ENCODE measurements at places on chromosomes 2 and 18. TPM values are rescaled to one million over a fixed set of nuclear protein-coding genes. Genes with fewer than 3 reads are reported as not detected.

RPRM gene
- total RNA-seq = not detected

CHRND gene
- not detected for total RNA-seq

ZBTB7C gene
- total RNA-seq = 0.56 TPM

ABCG5 gene
- not detected for total RNA-seq

G6PC2 gene
- total RNA-seq = not detected

UPP2 gene
- not detected for total RNA-seq

TUBB8B gene
- not detected for total RNA-seq

FSIP2 gene
- 0.21 TPM for total RNA-seq

NYAP2 gene
- not detected for total RNA-seq

VIT gene
- not detected for total RNA-seq

CFC1 gene
- not detected for total RNA-seq

KIF3C gene
- total RNA-seq = 6.7 TPM

TLX2 gene
- total RNA-seq = 0.54 TPM

ACYP2 gene
- total RNA-seq = 4.0 TPM

RTP5 gene
- 0.07 TPM for total RNA-seq

ANKRD62 gene
- total RNA-seq = not detected

FAM110C gene
- total RNA-seq = 0.47 TPM

SLC23A3 gene
- total RNA-seq = 1.8 TPM

VIL1 gene
- not detected for total RNA-seq

GLB1L gene
- total RNA-seq = 4.9 TPM

SP140 gene
- total RNA-seq = 241 TPM

OST4 gene
- 314 TPM for total RNA-seq

TFPI gene
- total RNA-seq = 1.2 TPM

ST6GAL2 gene
- total RNA-seq = not detected

CYP26B1 gene
- total RNA-seq = not detected

IL1R1 gene
- total RNA-seq = 1.7 TPM

LRATD1 gene
- total RNA-seq = not detected

HOXD8 gene
- not detected for total RNA-seq

C2orf66 gene
- total RNA-seq = 0.33 TPM

DCDC2C gene
- total RNA-seq = not detected

CXCR1 gene
- total RNA-seq = not detected

DPY30 gene
- total RNA-seq = 74.4 TPM

AGAP1 gene
- total RNA-seq = 2.3 TPM

PDE11A gene
- not detected for total RNA-seq

TIMM21 gene
- 71.8 TPM for total RNA-seq

NCKAP5 gene
- total RNA-seq = not detected

REG3A gene
- total RNA-seq = not detected

STARD6 gene
- not detected for total RNA-seq

FBXO36 gene
- total RNA-seq = 0.71 TPM

BMP10 gene
- not detected for total RNA-seq

RSAD2 gene
- 2.4 TPM for total RNA-seq

SMARCAL1 gene
- 29.0 TPM for total RNA-seq

SP110 gene
- total RNA-seq = 137 TPM

CYP1B1 gene
- total RNA-seq = 12.2 TPM

ECEL1 gene
- not detected for total RNA-seq

AKAIN1 gene
- not detected for total RNA-seq

BZW1 gene
- total RNA-seq = 489 TPM

ALMS1 gene
- total RNA-seq = 19.6 TPM

STK36 gene
- total RNA-seq = 21.3 TPM

TANC1 gene
- 0.33 TPM for total RNA-seq

CNDP1 gene
- total RNA-seq = not detected

TMEM247 gene
- not detected for total RNA-seq

AQP12A gene
- not detected for total RNA-seq

SERPINB10 gene
- total RNA-seq = not detected

NOTO gene
- not detected for total RNA-seq

ACADL gene
- not detected for total RNA-seq

GAL3ST2 gene
- total RNA-seq = 1.2 TPM

BOLL gene
- not detected for total RNA-seq
